Caudate nucleus (tissue), 63 donors: ENCODE measurements at places on chromosomes 12 and 14.

- DNase-seq, result no peak
Observed at GRCh38 chr12:53579545-53579955, 46.6 kb downstream of the ATF7 start.

DNA sequence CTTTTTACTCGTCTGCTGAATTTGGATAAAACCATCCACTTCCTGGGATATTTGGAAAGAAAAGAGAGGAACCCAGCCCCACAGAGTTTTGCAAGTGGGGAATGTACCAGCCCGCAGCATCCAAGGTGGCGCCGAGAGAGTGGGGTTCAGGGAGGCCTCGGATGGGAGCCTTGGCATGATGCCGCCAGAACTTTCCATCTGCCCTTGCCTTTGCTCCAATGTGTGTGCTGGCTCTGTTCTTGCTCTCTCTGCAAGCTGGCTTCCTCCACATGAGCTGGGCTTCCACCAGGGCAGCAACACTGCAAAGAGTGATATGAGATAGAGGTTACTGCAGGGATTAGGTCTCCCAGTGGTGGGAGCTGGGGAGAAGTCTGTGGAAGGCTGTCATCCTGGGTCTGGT, 6.6 kb upstream of the SERPINA12 start:
- DNase-seq, result no peak

DNA sequence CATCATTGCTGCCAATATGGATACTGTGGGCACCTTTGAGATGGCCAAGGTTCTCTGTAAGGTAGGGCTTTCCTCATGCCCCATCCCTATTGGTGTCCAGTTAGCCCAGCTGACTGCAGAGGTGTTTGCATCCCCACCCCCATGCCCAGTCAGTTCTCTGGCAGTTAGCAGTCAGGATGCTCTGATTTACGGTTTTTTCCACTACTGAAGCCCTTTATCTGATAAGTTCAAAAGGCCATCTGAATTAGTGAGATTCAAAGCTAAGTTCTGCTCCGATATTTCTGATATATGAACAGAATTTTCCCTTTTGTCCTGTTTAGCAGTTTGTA, 773 bp downstream of the GMPR2 start:
- no peak for DNase-seq

GRCh38 chr12:51364001-51364400, 17.5 kb upstream of the CELA1 start:
- no peak for DNase-seq

- no peak for DNase-seq
Observed at GRCh38 chr14:60328583-60328982, 79.6 kb downstream of the PPM1A start.

GRCh38 chr14:50541159-50541567, 8.8 kb upstream of the MAP4K5 start:
- DNase-seq, result no peak

DNA sequence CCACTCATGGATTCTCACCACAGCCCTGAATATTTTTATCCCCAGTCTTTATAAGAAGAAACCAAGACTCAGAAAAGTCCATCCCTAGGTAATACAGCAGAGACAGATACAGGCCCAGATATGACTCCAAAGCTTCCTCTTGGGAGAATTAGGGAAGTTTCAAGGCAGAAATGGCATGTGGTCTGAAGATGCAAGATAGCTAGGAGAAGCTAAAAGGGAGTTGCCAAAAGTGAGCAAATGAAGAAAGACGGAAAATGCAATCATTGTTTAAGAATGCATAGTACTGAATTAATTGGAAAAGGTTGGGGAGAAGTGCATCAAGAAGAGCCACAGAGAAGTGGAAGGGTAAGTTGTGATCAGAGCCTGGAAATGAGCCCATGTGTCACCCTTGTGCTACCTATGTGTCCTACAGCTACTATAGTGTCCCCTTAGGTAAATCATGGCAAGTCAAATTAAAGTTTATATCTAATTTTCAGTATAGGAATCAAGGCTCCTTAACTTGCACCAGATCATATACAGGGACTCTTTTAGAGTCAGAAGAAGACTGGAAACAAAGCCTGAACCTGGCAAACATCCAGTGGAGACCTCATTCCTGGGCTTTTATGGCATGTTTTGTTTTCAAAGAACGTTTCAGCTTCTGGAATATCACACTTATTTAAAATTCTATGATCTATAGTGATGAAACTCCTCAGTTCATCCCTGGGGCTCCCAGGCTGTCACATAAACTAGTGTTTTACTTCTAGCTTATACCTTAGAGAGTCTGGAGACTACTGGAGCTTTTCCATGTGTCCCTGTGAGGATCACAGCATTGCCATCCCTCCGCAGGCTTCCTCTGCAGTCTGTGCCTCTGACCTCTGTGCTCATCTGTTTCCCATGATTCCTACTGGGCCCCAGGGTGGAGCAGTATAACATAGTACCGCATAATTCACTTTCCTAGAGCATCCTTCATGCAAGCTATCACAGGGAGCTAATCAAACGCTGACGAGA, 189.0 kb upstream of the CDKN3 start:
- DNase-seq, result no peak

DNA sequence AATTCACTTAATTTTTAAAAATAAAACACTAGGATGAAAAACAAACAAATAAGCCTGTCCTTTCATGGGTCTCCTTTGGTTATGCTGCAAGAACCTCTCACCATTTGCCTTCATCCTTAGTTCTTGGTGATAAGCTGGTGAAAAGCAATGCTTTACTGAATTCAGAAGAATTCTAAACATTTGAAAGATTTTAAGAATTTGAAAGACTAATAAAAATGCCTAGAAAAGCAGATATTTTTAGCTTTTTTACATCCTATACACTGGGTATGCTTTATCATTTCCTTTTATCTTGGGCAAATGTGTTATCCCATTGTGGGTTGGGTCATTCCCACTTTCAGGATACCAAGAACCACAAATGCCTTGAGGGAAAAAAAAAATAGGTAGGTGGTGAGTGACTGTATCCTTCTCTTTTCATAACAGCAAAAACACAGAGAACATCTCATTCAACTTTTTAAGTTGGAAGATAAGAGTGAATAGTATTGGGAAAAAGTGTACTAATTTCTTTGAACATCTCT, 197.1 kb upstream of the ABCD2 start:
- DNase-seq, result no peak

- DNase-seq, result no peak
Observed at GRCh38 chr12:93466625-93467350, 526 bp upstream of the MRPL42 start.

GRCh38 chr14:81478446-81478845, 55.2 kb downstream of the SEL1L start:
- no peak for DNase-seq

GRCh38 chr12:34377243-34378035, 355.1 kb downstream of the ALG10 start:
- no peak for DNase-seq

- DNase-seq, result no peak
Observed at GRCh38 chr12:131528667-131529066, 182.2 kb upstream of the SFSWAP start.

- no peak for DNase-seq
Observed at GRCh38 chr12:64883264-64884163, 59.1 kb downstream of the TBC1D30 start.

DNA sequence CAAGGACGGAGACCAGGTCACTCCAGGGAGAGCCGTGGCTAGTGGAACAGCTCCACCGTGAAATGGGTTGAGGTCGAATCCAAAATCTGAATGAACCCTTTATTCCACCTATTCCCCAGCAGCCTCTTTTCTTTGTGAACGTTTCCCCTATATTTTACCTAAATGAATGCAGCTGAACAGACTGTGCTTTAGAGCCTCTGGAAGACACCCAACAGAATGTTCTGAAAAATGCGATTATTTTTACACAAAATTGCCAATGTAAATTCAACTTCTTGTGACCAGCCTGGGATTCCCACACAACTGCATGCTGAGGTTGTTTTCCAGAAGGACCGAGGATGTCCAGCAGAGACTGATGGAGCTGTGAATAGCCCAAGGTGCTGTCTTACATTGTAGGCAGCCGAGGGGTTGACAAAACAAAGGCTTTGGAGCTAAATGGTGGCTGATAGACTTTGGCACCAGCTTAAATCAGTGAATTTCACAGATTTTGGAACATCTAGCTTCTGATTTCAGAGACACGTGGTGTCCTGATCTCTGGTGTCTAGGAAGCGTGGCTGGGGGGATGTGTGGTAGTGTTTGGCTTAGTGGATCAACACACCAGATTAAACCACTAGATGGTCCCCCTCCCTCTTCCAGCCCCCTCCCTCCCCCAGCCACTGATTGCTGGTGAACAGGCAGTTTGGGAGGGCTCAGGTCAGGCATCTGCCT, 150.4 kb downstream of the ZNF664 start:
- no peak for DNase-seq

DNA sequence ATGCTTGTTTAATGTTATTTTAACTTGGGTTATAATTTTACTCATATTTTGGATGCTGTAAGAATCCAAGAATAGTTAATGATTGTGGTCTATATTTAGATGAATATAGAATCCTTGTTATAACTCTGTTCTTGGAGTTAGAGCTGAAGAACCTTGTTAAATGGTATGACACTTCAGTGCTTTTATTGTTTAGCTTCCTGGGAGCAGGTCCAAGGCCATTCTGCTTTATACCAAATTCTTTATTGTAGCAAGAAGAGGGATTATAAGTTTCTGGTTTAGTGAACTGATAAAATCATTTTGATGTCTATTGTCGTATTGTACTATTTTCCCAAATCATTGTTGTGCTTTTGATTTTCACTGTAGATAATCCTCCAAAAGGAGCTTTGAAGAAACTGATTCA, 69.4 kb downstream of the MIA2 start:
- no peak for DNase-seq

GRCh38 chr12:60752589-60752988, 1156.8 kb downstream of the SLC16A7 start:
- DNase-seq, result no peak

DNA sequence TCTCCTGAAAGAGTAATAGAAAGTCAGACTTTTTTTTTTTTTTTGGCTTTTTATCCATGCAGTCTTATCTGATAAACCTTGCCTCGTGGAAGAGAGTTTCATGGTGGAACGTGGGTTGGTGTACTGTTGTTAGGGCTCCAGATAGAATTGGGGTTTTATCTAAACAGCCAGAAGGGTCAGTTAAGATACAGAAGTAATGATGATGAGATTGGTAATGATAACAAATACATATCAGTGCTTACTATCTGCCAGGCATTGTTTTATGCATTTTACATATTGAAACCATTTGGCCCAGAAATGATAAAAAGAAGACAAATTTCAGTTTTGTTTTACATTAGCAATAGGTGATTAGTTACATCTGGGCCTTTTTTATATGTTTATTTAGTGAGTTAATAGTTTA, 372.8 kb upstream of the PRICKLE1 start:
- DNase-seq, result no peak

- no peak for DNase-seq
Observed at GRCh38 chr12:58262796-58263195, 321.4 kb downstream of the ATP23 start.

DNA sequence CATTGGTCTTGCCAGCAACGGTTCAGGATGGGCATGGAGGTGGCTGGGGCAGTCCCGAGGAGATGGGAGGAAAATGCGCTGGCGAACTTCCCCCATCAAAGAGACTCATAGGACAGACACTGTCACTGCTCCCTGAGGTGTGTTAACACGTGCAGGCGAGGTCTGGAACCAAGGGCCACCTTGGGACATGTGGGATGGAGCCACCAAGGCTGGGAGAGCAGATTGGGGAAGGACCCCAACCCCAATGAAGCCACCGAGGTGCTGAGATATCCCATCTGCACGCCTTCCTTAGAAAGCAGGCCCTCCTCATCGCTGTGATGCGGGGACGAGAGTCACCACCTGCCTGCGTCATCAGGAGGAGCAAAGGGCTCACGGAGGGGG, 16.9 kb upstream of the BEGAIN start:
- no peak for DNase-seq

GRCh38 chr14:100750762-100751699, 24.3 kb downstream of the DLK1 start:
- DNase-seq, result no peak

DNA sequence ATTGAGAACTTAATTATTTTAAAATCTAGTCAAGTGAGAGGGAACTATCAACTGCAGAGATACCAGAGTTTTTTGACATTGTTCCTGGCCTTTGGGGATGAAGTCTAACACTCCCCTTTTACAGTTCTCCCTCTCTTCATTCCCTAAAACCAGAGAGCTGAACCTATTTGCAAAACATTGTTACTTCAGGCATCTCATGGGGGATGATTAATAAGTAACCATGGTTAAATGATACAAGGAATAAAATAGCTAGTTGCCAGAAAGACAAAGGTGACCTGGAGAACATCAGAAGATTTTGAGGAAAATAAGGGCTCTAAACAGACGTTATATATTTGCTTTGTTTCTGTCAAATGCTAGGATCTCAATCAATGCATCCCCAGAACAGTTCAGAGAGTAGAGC, 42.3 kb downstream of the PDE6H start:
- no peak for DNase-seq

DNA sequence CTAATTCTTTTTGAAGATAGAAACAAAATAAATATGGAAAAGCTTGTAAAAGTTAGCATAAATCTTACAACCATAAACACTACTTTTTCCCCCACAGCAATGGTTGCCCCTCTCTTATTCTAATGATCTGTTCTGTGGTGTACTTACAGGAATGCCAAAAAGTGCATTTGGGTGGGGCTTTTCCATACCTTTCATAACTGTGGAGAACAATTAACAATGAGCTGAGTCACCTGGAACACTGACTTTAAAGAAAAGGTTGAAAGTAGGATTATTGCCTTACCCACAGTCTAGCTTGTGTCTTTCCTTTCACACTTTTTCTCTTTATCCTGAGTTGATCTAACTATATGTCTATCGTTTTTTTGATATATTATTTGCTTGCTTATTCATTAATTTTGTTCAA, 86.9 kb downstream of the TPH2 start:
- no peak for DNase-seq

GRCh38 chr14:95432144-95433093, 84.0 kb downstream of the SYNE3 start:
- DNase-seq, result peak; percentile 26

- no peak for DNase-seq
Observed at GRCh38 chr14:74568911-74569310, 43.1 kb downstream of the LTBP2 start.

DNA sequence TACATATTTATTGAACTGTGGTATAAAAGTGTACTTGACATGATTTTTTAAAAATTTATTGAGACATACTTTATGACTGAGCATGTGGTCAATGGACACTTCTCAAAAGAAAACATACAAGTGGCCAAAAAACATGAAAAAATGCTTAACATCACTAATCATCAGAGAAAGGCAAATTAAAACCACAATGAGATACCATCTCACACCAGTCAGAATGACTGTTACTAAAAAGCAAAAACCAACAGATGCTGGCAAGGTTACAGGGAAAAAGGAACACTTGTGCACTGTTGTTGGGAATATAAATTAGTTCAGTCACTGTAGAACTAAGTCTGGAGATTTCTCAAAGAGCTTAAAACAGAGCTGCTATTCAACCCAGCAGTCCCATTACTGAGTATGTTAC, 1177.6 kb downstream of the GALC start:
- no peak for DNase-seq

DNA sequence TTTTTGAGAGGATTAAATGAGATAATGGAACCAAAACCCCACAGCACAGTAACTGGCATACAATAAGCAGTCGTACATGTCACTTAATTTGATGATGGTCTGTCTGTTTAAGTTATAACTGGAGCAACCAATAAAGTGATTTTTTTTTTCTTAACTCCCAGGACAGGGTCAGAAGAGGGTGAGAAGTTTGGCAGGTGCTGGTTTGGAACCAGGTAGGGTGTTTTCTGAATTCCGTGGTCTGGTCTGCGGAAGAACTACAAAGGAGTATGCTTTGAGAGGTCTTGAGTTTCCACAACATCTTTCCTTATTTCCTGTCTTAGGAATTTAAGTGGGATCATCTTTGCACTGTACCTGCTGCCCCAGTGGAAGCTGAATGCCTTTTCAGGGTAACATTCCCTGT, 111.7 kb downstream of the SLC8A3 start:
- no peak for DNase-seq

- no peak for DNase-seq
Observed at GRCh38 chr14:99563749-99564129, 40.3 kb downstream of the CCDC85C start.
